Skeletal muscle cell (primary cell): ENCODE measurements at places on chromosomes 2 and 18.

DNA sequence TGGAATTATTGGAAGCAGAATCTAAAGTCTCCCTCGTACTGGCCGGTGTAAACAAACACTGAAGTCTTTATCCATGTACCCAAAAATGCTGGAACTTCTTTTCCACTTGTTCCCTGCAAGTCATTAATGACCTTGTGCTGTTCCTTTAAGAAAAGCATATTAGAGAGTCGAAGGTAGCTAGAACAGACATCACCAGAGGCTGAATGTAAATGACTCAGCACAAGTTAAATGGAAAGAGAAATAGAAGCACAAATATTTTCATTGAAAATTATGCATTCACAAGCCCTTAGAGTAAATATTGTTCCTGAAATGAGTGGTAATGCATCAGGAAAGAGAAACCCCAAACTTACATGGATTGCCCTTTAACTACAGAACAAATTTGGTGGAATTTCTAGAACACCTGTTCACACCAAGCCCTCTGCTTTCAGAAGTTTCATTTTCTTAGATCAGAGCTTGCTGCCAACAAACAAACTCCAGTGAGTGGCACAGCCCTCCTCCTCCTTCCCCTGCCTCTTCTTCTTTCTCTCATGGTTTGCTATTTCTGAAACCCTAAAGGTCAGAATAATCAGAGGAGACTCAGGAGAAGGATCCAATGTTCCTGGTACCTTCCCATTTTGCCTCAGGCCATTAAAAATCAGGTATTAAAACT lies 264.3 kb downstream of the TXNL1 start:
- no peak for DNase-seq

- no peak for DNase-seq
These were observed 16.6 kb downstream of the C1D start for GRCh38 chr2:68046224-68046623.

- no peak for DNase-seq
These were observed 181.3 kb downstream of the INHBB start for GRCh38 chr2:120526997-120527945.

GRCh38 chr18:79884294-79884962 lies 67.0 kb downstream of the SLC66A2 start:
- DNase-seq, result no peak

DNA sequence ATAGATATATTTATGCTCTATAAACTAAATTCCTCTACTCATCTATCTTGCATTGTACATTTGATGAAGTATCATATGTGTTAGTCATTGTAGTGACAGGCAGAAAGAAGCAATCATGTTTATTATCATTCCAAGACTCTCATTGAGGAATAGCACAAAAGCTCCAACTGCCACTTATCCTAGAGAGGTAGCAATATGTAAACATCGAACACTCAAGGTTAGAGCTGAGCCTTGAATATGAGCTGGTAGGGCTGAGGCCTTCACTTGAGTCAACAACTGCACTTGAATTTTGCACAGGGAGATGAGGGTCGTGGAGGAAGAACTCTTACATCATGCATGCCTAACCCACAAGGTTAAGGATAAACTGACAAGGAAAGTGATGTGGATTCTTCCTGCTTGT lies 900.9 kb downstream of the CPS1 start:
- no peak for DNase-seq

DNA sequence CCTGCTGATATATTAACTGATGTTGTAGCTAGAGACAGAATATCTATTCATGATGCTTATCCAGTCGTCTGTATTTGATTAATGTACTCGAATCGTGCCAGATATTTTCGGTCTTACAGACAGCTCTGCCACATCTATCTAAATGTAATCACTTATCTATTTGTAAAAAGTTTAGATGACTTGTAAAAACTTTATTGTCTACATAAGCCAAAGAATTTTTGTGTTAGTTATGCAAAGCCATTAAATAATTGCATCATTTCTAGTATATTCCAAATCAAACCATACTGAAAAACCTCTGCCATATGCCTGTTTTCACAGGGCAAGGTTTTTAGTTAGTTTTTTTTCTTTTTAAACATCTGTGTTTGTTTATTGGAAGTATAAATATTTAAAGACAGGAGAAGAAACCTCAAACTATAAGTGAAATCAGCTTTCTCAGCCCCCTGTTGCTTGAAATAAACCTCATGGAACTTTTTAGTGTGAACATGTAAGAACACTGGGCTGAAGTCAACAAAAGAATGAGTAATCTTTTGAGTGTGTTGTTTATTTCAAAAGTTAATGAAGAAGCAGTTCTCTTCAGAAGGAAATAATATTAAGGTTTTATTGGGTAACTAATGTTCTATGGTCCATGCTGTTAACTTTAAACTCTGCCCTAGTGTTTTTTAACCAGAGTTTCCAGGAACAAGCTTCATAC lies 657.6 kb upstream of the SYT4 start:
- peak; percentile 41 for DNase-seq

DNA sequence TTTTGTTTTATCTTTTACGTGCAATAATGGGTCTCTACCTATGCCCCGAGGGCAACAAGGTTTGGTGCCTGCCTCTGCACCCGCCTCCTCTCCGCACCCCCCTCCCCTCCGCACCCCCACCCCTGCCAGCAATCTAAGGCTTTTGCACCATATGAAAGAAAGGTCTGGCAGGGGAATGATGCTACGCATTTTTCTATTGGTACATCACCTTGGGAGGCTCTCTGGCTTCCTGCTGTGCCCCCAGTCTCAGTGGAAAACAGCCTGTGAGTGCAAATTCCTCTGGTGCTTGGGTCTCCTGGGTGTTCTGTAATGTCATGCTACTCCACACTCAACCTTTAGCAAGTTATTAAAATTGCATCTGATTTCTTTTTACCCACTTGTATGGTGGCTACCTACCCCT lies 161.3 kb upstream of the SMAD7 start:
- no peak for DNase-seq

- no peak for DNase-seq
These were observed 72.8 kb upstream of the POU3F3 start for GRCh38 chr2:104781151-104781550.

GRCh38 chr2:224909885-224910573 lies 132.2 kb downstream of the DOCK10 start:
- peak; percentile 78 for DNase-seq

DNA sequence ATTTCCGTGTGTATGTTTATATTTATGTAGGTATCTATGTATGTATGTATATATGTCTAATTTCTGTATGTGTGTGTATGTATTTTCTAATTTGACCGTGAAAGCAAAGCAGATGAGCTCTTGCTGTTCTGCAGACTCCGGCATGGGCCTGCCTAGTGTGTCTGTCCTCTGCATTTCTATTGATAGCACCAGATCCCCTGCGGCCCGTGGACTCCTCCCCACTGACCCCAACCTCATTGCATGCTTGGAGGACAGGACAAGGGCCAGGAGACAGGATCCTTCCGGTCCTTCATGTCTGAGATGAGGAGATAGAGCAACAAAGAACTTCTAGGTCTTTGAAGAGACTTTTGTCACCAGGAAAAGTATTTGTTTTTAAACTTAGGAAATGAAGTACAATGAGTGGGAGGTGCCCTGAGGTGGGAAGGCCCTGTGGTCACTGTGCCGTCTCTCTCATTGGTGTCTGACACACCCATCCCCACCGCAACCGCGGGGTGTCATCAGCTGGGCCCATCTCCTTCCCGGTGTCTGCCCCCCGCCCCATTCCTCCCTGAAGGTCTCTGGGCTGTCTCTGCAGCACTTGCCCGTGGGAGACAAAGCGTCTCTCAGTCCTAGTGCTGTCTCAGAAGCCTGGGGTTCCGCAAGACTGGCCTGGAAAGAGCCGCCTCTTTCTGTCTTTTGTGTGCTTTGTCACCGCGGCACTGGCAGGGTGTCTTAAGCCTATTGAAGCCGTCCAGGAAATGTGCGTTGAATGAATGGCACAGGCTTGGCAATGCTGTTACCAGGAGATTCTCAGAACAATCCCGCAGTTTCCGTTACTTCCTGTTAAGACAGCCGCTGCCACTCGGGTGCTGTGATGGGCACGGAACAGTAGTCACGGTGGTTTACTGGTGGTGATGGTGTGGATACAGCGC lies 216.4 kb downstream of the AGAP1 start:
- DNase-seq, result no peak

- DNase-seq, result peak; percentile 89
These were observed 154.0 kb downstream of the SATB2 start for GRCh38 chr2:199303728-199304177.

- DNase-seq, result no peak
These were observed 27.4 kb upstream of the CHAC2 start for GRCh38 chr2:53740170-53740569.

GRCh38 chr2:5777131-5777535 lies 84.9 kb downstream of the SOX11 start:
- DNase-seq, result no peak

DNA sequence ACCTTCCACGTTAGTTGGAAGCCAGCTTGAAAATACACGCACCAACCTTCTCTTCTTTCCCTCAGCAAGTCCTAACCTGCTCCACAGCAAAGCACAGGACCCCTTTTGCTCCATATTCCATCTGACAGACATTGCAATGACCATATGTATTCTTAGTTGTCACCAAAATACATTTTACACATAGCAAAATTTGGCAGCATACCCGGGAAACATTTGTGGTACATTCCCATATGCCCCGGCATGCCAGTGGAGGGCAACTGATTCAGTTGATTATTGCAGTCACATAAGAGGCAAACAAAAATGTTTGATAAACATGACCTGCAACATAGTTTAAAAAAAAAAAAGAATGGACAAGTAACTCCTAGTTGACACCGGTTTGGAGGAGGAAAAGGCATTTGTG lies 202.1 kb upstream of the UBE2E3 start:
- DNase-seq, result no peak

DNA sequence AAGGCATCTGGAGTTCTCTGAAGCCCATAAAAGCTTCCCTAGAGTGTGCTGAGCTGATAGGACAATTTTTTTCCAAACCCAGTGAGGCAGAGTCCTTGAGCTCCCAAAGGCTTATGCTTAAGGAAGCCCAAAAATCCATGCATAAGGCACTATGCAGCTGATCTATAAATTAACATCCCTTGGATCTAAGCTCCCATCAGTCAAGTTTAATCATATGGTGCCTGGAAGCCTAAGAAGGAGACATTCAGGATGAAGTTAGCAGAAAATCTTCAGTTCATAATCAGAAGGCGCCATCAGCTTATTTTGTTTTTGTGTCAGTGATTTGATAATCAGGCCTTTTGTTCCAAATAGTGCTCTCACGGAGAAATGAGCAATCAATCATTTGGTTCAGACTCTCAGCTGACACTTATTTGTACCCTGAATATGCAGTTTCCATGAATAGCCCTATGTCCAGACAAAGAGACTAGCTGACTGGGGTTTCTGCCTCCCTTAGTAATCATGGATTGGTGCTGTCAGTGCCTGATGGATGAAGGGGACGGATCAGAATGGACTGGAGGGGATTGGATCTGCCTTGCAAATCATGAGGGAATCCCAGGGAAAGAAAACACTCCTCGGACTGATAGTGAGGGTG lies 464.8 kb upstream of the RGPD4 start:
- DNase-seq, result no peak

DNA sequence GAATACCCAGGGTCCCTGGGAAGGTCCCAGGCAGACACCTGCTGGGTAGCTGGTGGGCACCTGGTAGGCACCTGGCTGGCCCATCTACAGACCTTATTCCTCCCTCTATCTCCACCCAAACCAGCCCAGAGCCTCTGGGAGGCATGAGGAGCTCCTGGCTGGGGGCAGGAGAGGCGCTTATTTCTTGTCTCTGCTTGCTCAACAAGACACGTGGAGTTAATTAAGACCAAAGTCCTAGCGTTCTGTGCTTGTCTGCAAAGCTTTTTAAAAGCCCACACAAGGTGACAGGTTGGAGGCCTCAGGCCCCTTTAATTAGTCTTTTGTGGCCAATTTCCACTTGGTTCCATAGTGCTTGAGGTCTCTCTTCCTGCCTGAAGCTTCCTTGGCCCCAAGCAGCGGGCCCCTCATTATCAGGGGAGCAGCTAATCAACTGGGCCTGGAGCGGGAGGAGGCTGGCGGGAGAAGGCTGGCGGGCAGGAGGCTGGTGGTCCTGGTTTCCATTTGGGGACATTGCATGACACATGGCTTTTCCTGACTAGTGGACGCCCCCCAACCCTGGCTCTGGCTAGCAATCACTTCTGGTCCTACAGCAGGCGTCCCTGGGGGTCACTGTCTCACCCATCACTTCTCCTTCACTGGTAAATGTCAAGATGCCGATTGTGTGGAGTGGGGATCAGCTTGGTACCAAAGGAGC lies 65.4 kb upstream of the HDAC4 start:
- DNase-seq, result no peak

DNA sequence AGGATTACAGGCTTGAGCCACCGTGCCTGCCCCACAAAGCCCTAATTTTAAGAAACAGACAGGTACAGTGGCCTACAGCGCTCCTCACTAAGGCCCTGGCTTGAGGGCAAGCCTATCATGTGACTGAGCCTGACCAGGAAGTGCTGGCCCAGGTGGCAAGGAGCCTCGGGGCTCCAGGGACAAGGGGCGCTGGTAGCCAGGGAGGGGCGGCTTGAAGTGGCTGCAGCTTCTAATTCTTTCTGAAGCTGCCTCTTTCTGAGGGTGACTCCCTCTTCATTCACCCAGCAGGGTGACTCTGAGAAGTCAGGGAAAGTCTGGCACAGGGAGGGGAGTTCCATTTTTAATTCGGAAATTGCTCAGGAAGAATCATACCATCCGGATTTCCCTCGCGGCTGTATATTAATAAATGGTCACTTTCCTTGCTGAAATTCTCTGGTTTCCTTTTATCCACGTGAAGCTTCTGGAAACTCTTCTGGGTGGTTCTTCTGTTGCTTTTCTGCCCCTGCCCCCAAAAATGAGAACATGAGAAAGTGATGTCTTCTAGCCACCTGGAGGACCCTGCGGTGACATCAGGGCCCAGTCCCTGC lies 115.7 kb downstream of the FAM210A start:
- no peak for DNase-seq

- DNase-seq, result no peak
These were observed 24.3 kb downstream of the NCAPH start for GRCh38 chr2:96359866-96360265.

- peak; percentile 57 for DNase-seq
These were observed 31.1 kb downstream of the SIGLEC15 start for GRCh38 chr18:45856531-45856930.

DNA sequence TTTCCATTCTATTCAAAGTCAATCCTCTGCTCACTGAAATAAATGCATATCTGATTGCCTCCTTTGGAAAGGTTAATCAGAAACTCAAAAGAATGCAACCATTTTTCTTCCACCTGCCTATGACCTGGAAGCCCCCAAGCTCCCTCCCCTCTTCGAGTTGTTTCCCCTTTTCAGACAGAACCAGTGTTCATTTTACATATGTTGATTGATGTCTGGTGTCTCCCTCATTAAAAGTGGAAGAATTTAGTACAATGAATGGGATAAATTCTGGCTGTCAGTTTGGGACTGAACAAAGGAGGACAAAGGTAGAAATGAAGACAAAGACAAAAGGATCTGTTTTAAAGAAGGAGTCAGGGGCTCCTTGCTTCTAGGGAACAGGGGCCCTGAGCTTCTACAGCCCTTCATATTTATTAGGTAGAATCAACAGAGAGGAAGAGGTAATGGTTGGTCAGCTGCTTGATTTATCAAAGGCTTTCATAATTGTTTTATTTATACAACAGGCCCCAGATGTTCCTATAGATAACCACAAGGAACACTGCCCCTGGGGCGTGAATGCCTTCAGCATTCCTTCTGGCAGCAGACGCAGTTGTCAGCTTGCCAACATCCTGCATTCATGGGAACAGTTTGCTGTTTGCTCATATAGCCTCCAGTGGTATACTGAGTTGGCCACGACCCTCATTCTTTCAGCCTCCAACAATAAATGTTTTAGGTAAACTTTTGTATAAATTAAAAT lies 949.8 kb upstream of the LRATD1 start:
- DNase-seq, result peak; percentile 88
